ENCODE measurements at places on chromosomes 12 and 14.

DNA sequence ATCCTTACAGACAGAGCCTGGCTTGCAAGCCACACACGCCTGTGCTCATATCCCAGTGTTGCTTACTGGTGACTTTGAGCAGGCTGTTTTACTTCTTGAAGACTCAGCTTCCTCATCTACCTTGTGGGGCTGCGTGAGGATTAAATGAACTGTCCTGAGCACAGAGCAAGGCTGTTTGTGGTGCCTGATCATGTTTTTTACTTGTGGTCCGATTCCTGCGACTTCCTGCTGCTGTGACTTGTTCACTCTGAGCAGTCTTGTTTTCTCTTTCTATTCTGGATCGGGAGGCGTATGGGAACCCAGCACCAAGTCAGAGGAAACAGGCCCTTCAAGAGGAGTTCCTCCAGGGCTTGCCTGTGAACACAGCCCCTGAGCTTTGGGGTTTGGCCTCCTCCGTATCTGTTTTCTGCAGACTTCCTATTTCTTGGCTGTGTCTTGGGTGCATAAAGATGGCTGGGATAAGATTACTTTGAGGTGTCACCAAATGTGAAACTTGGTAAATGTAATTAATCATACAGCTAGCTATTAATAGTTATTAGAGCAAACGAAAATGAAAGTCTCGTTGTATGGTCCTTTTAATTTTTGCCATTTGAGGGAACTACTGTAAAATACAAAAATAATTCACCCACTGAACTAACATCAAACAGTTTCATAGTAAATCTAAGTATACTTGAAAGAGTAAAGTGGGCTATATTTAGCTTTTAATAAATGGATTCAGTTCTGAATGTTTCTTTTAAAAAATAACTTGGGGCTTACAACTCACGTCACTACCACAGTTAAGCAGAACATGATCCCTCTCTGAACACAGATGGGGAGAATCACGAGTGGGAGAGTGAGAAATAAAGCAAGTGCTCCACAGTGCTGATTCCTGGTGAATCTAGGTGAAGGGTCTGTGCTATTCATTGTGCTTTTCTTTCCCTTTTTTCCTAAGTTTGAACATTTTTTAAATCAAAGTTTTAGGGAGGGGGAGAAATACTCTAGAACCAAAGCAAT, 251.5 kb downstream of the FOXN3 start:
- no peak for DNase-seq

DNA sequence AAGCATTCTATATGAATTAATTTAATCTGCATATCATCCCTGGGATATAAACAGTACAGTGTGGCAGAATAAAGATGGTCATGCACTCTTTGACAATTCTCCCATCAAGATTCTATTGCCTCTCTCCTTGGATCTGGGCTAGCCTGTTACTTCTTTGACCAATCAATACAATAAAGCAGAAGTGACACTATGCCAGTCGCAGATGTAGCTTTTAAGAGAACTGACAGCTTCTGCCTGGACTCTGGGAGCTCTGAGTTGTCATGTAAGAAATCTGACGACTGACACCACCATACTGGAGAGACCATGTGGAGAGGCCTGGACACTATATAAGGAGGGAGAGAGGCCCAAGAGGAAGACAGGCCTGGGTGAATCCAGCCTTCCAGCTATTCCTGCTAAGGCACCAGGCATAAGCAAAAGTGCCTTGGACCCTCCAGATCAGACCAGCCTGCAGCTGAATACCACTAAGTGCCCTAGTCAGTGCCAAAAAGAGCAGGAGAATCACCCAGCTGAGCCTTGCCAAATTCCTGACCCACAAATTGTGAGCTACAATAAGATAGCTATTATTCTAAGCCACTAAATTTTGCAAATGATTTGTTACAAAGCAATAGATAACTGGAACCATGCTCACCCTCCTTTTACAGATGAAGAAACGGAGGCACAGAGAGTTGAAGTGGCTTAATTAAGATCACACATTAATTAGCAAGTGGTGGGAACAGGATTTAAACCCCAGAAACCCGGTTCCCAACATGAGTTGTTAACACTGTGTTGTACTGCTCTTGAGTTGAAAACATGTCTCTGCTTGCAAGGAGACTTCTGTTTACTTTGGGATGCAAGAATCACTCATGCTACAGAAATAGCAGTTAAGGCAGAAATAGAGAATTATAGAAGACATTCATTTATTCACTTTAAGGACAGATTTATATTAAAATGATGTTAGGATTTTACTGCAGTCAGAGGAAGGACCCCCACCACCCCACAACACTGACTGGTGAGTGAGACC, 84.6 kb downstream of the RIN3 start:
- no peak for DNase-seq

GRCh38 chr12:116689521-116689920, 48.3 kb downstream of the SPRING1 start:
- no peak for DNase-seq

DNA sequence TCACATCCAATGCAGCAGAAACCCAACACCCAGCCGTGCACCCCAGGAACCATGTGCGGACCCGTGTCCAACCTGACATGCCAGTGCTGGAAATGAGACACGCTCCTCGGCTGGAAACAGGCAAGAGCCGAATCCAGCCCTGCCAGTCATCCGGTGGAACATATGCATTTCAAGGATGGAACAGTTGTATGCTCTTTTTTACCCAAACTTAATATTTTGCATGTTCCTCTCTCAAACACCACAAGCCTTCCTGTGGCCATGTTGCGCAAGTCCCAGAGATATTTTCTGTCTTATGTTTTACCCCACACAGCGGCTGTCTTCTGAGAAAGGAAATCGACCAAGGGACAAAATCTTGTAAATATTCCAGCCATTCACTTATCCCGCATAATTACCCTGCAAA, 196.9 kb downstream of the BCL11B start:
- DNase-seq: no peak

GRCh38 chr12:29662734-29663323, 120.9 kb downstream of the TMTC1 start:
- DNase-seq: no peak

GRCh38 chr12:67001251-67001650, 267.9 kb upstream of the CAND1 start:
- DNase-seq: no peak

DNA sequence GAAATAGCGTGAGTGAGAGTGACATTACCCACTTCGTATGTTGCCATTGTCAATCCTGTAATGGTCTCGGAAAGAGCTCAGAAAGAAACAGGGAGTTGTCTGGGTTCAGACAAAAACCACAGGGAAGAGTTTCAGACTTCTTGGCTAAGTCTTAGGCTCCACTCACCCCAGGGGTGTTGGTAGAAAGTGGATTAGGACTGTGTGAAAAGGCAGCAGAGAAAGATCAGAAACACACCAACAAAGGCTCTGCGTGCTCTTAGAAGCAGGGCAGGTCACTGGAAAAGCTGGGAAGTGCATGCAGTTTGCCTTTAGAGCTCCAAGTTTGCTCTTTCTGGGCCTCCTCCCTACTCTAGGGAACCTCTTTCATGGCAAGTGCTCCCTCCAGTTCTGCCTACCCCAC, 106.1 kb upstream of the PLXNC1 start:
- no peak for DNase-seq

DNA sequence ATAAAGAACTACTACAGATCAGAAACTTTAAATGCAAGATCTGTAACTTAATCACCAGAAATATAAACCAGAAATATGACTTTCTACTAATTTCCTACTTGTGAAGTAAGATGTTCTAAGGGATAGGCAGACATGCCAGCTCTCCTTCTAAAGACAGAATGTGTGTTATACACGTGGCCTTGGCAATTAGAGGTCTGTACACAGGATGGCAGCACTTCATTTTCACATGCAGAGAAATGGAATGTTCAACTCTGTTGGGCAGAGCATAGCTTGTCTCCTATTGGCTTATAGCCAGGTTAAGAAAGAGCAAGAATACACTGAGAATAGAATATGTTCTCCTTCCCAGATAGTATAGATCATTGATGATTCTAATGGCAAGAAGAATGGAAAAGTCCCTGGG, 403.8 kb downstream of the DAD1 start:
- peak; percentile 37 for DNase-seq

GRCh38 chr14:67370830-67371229, 10.7 kb downstream of the EIF2S1 start:
- no peak for DNase-seq

- DNase-seq: no peak
These were observed 15.5 kb upstream of the PAPOLA start for GRCh38 chr14:96486705-96487104.

DNA sequence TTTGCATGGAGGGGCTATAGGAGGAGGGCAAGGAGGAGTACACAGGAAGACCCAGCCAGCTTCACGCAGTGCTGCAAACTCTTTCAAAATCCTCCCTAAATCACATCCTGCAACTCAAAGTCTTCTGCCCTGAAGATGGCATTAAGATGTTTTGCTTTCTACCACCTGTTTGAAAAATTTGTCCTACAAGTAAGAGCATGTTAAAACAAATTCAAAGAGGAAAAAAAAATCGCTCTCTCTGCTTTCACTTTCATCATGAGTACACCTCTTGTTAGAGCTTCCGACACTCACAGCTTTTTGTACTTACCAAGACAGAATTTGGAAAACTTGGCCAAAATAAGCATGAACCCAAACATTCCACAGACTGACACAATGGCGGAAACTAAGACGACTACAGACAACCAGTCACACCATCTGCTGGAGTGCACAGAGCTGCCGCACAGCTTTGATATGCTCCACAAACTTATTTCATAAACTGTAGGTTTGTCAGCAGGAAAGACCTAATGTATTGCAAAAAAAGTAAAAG, 21.3 kb downstream of the GCH1 start:
- DNase-seq: peak; percentile 54

GRCh38 chr12:47242426-47242825, 162.7 kb upstream of the AMIGO2 start:
- DNase-seq: no peak

GRCh38 chr12:89622115-89622514, 86.5 kb downstream of the ATP2B1 start:
- DNase-seq: peak; percentile 17

- DNase-seq: no peak
These were observed 10.7 kb downstream of the TRMT5 start for GRCh38 chr14:60970146-60970545.

GRCh38 chr12:119938049-119938667, 50.9 kb upstream of the BICDL1 start:
- peak; percentile 45 for DNase-seq

- no peak for DNase-seq
These were observed 19.0 kb upstream of the CLEC2A start for GRCh38 chr12:9951026-9951675.

GRCh38 chr12:43291516-43291915, 260.5 kb downstream of the ADAMTS20 start:
- DNase-seq: peak; percentile 64

DNA sequence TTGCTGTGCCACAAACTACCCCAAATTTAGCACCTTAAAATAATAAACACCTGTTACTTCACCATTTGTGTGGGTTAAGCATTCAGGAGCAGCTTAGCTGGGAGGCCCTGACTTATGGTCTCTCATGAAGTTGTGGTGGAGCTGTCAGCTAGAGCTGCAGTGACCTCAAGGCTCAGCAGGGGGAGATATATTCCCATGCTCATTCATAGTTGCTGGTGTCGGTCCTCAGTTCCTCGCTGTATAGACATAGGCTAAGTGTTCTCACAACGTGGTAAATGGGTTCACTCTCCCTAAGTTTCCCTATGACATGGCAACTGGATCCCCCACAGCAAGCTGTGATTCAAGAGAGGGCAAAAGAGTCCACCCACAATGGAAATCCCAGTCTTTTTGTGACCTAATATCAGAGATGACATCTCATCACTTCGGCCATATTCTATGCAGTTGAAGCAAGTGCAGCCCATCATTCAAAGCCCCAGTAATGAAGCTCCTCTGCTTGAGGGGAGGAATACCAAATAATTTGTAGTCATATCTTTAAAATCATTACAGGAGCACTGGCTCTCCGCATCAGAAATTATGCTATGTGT, 41.1 kb downstream of the PRB3 start:
- DNase-seq: peak; percentile 18

DNA sequence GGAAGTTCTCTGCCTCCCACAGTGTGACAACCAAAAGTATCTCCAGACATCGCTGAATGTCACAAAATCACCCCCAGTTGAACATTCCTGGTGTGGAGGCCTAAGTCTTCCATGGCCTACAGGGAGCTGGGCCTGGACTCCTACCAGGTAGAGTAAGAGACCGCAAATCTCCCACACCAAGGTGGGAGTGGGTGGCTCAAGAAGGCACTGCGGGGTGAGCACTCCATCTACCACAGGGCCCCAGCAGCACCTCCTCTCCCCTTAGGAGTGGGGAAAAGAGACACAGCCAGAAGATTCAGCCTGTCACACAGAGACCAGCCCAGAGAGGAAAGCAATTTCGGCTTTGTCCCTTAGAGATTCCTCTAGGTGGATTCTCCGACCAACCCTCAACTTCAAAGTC, 25.5 kb downstream of the LRTM2 start:
- DNase-seq: no peak

GRCh38 chr12:58711974-58712373, 208.3 kb downstream of the LRIG3 start:
- DNase-seq: peak; percentile 88

DNA sequence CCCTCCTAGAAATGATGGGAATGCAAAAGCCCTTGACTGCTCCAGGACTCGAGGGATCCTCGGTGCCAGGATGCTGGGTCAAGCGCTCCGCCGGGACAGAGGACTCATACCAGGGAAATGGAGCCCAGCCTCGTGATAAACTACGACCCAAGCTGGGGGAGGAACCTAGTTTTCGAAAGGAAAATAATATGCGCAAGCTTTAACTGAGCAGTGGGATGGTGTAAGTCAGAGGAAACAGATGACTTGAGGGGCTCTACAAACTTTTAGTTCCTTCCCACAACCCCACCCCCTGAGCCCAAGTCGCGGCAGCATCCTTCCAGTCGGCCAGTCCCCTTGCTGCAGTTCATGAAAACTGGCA, 654 bp upstream of the SUPT16H start:
- no peak for DNase-seq

DNA sequence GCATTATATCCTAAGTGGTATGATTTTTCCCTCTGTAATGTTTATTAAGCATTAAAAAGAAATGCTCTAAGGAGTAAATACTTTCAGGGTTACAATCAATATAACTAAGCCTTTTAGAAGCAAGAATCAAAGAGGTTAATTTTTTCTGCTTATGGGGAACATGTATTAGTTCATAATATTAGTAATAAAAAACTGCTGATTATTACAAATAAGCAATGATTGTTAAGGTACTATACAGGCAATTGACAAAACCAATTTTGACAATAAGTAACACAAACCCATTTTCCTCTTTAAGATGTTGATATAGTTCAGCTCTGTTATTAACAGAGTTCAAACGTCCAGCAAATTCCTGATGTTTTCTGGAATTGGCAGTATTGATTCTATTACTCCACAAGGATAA, 31.8 kb downstream of the INTS13 start:
- no peak for DNase-seq

GRCh38 chr12:14963520-14963919, 2.1 kb upstream of the ARHGDIB start:
- no peak for DNase-seq

GRCh38 chr12:26786491-26786864, 46.5 kb downstream of the ITPR2 start:
- no peak for DNase-seq

DNA sequence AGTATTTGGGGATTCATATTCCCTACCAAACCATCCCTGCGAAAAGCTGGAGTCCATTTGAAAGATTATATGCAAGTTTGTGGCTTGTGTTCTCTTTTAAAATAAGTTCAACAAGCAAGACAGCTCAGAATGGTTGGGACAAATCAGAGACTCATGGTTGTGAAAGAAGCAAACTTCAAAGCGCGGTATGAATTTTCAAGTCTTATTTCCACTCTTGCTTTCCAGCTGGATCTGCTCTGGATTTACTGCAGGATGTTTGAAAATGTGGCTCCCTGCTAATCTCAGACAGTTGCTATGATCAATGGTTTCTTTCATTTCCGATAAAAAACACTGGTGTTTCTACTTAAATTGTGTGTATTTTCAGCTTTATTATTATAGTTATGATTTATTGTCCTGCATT, 477.5 kb downstream of the RAD51B start:
- DNase-seq: peak; percentile 74

All from fibroblast of upper back skin (primary cell).